CD8-positive, alpha-beta memory T cell (primary cell): ENCODE measurements at places on chromosomes 5 and 9. TPM values are rescaled to one million over a fixed set of nuclear protein-coding genes. Genes with fewer than 3 reads are reported as not detected.

SLC34A3 gene
- total RNA-seq: not detected

TRIM36 gene
- total RNA-seq: 0.15 TPM

- no peak for DNase-seq
Measured at GRCh38 chr5:168332042-168332441, 40.6 kb downstream of the WWC1 start.

DNA sequence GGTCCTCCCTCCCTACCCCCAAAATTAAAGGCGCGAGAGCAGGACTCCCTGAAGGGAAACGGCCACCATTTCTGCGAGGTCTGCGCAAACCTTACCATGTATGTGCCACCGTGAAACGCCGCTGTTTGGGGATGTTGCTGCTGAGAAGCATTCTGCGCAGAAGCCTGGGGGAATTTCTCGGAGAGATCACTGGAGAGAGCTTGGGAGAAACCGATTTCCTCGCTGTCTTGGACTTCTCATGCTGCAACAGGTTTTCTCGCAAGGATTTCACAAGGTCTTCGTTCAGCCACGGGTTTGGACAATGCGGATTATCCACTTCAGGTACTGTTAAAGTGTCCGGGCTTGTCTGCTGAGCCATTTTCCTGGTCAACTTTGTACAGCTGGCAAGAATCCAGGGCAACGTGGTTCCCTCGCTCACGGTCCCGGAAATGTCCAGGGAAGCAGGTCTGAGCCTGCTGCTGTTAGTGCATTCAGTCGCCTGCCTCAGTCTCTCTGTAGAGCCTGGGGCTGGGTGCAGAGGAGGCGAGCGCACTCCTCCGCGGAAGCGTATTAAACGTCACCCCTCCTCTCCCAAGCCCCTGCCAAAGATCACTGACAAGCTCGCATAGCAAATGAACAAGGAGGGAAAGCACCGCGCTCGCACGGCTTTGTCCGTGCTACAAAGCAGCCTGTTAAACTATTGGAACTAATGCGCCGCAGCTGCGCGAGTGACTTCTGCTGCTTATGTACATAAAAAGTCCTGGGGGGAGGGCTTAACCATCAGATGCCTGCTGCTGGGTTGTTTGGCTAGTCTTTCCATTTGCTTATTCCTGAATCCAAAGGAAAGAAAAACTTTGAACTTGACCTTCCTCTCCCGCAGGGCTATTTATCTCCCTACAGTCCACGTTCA, 125.1 kb downstream of the PDE4D start:
- no peak for DNase-seq

DNA sequence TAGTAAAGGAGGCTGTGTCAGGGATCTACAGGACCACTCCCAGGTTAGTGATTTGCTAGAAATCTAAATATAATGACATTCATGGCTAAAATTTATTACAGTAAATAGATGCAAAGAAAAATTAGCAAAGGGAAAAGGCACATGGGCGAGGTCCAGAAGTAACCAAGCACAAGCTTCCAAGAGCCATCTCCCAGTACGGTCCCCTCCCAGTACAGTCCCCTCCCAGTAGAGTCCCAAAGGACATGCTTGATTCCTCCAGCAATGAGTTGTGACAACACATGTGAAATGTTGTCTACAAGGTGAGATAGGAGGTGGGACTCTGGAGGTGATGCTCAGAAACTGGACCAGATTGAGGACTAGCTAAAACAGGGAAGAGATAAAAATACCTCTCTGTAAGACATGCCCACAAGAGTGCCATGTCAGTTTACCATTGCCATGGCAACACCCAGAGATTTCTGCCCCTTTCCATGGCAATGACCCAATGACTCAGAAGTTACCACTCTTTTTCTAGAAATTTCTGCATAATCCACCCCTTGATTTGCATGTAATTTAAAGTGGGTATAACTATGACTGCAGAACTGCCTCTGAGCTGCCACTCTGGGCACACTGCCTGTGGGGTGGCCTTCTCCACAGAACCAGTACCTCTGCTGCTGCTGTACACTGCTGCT, 27.9 kb upstream of the CEMIP2 start:
- no peak for DNase-seq

DNA sequence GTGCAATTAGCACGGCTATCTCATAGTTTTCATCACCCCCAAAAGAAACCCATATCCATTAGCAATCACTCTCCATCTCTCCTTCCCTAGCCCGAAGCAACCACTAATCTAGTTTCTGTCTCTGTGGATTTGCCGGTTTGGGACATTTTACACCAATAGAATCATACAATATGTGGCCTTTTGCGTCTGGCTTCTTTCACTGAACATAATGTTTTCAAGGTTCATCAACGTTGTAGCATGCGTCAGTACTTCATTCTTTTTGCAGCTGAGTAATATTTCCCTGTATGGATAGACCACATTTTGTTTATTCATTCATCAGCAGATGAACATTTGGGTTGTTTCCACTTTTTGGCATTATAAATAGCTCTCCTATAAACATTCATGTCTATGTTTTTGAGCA, 75.4 kb upstream of the TBC1D2 start:
- DNase-seq: no peak

DNA sequence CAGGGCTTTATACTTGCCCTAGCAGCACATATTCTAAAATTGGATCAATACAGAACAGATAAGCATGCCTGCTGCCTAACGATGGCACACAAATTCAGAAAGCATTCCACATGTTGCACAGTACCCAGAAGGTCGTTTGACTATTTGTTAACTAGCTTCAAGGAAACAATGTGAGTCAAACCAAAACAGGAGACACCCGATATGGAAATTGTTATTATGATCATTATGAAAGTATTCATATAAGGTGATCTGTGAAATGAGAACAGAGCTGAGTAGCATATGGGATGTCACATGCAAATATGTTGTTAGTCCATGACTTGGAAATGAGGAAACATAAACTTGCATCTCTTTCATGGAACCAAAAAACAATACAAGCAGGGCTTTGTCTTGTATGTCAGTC, 56.3 kb upstream of the BICD2 start:
- DNase-seq: no peak

DNA sequence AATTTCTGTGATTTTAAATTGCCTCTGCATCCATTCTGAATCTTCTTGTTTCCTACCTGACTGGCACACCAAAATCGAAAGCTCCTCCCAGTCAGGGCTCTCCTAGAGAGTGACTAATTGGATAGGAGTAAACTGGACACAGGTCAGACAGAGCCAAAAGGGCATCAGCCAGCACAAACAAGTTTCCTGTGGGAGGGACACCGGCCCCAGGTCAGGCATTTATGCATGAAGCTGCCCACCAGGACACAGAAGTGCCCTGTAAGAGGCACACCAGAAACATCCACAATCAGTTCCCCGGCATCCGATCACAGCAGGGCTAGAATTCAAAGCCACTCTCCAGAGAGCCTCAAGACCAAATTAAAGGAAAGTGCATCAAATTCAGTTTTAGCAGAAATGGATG, 78.4 kb downstream of the SFXN1 start:
- no peak for DNase-seq

DNA sequence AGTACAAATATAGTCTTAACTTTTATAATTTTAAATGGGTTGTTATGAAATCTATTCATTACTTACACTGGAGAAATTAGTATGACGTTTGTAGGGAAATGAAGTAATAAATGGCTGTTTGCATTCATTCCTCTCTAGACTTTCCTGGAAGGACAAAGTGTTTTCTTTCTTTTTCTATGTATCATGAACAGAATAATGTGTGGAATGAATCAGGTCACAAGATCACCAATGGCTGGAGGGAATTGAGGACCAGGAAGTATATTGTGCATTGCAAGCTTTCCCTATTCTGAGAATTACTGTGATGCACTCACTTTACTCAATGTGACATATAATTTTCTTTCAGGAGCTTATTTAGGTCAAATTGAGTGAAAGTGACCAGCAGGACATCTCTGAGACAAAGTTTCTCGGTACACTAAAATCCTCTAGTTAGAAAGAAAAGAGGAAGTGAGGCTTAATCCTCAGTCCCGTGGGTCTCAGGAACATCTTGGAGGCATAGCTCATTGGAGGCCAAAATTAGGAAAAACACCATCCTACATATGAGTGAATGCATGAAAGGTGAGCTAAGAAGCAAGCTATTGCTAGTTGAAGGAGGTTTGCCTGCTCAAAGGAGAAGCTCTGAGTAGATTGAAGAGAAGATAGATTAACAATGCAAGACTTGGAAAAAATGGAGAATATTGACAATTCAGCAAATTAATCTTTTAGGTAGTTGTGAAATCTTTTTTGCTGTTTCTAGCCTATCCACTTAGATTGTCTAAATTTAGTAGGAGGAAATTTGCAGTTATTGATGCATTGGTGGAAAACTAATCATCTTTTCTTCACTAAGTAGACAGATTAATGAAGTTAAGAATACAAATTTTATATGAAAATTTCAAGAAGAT, 28.0 kb downstream of the ERAP2 start:
- DNase-seq: no peak
